Activated CD4-positive, alpha-beta T cell treated with anti-CD3 and anti-CD28 coated beads, Interleukin-2, Interleukin-6, amounts not matched to agents 100 ng/mL and 50 ng/mL, durations not matched to agents 16 hours and 8 hours (primary cell): ENCODE measurements at places on chromosomes 1 and 21.

GRCh38 chr1:84299536-84300170 is 1.9 kb upstream of the SAMD13 start:
- DNase-seq, result no peak

DNA sequence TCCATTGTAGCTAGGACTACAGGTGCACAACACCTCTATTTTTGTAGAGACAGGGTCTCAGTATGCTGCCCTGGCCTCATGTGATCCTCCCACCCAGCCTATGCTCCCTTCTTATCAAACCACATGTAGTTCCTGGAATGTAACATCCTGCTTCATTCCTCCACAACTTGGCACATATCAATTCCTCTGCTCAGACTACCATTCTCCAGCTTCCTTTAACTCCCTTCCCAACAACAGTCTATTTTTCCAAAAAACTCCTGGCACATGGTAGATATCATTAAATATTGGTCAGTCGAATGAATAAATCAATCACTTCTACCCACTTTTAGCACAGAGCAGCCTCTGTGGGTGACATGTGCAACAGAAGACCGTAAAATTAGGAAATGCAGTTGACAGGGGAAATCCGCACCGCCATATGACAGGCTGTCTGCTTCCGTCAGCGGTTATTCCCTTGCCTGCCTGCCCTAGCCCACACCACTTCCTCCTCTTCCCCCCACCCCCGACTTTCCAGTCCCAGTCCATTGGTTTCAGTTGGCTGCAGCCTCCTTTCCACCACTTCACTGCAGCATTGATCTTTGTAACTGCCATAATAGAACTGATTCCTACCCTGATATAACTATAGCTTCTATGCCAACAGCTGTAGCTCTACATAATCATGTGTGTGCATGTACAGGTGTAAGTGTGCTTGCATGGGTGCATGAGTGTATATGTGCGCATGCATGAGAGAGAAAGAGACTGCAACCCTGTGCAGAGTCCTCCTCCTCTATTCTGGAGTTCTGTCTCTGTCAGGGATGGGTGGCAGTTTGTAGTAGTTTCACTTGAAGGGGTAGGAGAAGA is 6.8 kb upstream of the AKR1A1 start:
- peak; percentile 85 for DNase-seq

GRCh38 chr1:53835491-53835890 is 2.6 kb downstream of the NDC1 start:
- no peak for DNase-seq

- peak; percentile 84 for DNase-seq
Observed at GRCh38 chr1:151993734-151994496, at the start of gene S100A10. Gene S100A10 (minus strand): TSS chr1:151993859. CDS start chr1:151986230, 7,629 bp downstream.

DNA sequence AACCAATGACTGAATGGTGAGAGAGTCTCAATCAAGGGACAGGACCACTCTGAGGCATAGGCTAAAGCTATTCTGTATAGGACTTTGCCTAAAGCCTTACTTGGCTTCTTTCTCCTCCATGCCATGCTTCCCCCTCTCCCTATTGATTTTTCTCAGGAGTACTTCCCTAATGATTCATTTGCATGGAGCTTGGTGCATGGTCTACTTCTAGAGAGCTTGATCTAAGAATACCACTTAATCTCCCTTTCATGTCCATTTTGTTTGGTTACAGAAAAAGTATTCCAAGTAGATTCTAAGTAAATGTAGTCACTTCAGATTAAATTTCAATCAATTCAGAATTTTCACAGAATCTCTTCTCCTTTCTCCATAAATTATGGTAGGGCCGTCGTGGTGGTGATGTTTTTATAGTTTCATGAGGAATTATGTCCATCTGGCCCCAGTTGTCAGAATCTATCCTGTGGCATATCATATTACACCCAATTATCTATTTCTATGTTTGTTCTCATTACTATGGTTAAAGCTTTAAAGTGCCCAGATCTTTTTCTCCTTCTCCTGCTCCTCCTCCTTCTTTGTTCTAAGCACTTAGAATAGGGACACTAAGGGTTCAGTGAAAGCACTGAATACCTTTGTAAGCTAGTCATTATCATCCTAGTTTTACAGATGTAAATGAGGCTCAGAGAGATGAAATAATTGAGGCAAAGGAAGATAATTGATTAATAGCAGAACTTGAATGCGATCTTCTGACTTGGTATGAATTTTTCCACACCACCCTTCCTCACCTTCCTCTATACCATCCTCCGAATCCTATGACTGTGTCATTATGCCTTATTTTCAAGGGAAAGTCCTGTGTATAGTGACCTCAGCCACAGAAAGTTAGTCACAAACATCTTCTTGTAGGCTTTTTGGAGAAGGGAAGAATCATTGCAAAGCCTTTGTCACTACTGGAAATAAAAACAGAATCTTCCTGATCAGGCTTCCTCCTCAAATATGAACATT is 85.6 kb upstream of the ZRANB2 start:
- no peak for DNase-seq

DNA sequence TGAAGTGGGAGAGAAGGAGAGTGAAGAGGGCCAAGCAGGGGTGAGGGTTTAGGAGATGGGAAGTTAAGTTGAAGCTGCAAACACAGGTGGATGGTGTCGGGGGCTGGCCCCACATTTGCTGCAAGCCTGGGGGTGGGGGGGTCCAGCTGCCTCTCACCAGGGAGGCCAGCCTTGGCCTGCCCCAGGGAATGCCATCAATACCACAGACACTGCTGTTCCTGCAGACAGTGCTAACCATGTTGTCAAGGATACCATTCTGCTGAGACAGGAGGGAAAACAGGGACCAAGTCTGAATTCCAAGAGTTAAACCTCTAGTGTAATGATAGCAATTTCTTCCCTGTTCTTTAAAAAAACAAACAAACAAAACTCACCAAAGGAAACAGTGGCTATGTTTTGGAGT is 8.0 kb downstream of the MECR start:
- no peak for DNase-seq

- DNase-seq, result no peak
Observed at GRCh38 chr1:89995598-89996449, 914 bp downstream of the ZNF326 start.

DNA sequence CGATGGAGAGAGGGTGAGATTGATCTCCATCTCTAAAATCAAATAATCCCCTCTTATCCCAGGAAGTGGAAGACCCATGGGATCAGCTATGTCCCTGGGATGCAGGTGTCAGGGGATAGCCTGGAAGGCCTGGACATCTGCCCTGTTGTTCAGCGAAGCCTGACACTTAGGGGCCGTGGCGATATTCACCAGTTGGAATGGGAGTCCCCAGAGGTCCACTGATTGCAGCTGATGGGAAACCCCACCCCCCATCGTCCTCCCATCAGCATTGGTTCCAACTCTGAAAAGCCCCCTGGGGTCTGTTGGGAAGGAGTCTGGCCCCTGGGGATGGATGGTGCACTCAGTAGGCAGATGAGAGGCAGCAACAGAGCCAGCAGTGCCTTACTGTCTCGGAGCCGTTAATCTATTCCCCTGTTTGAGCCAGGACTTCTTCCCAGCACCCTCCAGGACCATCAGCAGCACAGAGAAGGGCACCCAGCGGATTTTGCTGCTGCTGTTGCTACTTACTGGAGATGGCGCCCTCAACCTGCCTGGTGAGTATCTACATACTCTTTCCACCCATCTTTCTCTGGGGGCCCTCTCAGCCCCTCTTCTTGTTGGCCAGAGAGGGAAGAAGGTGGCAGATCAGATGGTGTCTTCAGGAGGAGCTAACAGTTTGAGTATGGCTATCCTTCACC is 13.4 kb downstream of the CATSPER4 start:
- no peak for DNase-seq

DNA sequence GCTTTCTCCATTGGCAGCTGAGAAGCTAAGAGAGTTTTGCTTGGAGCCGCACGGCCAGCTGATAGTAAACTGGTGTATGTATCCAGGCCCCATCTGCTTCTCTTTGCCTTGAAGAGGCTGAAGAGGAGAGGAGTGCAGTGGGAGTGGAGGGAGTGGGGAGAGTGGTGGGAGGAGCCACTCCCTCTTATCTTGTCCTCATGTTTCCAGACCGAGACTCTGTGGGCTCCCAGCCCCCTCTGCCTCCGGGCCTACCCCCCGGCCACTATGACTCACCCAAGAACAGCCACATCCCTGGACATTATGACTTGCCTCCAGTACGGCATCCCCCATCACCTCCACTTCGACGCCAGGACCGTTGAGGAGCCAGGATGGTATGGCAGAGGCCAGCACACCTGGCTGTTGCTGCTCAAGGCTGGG is 6.0 kb upstream of the LRRC71 start:
- no peak for DNase-seq

- DNase-seq, result no peak
Observed at GRCh38 chr1:209427277-209427676, 156.2 kb upstream of the CAMK1G start.

- DNase-seq, result no peak
Observed at GRCh38 chr1:91818713-91818975, 67.3 kb downstream of the TGFBR3 start.

- no peak for DNase-seq
Observed at GRCh38 chr1:225603538-225604354, 49.2 kb downstream of the ENAH start.

- DNase-seq, result no peak
Observed at GRCh38 chr1:79052829-79053449, 46.4 kb upstream of the ADGRL4 start.

- DNase-seq, result no peak
Observed at GRCh38 chr21:44752671-44753235, 41.4 kb upstream of the TSPEAR start.

DNA sequence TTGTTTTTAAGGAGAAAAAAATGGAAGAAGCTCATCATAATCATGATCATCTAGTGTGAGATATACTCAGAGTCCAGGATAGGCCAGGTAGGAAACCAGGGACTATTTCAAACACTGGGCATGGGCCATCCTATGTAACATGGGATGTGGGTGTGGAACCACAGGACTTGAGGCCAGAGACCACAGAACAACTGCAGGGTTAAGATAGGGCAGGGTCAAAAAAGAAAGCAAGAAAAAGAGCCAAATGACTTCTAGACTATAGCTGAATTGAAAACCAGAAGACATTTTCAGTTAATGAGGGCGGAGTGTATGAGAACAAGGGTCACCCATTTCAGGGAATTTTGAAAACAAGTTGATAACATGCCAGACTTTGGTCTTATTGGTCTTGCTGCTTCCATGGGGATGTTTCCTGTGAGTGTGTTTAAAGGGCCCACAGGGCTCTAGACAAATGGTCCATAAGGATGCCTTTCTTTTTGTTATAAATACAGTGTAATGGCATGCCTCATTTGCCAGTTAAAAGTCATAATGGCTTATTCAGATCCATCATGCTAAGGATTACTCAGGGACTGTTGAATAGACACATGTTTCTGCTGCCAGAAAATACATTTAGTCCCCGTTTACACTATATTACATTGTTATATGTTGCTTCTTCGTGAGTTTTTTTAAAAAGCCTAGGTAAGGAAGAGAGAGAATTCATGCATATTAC is 182.0 kb upstream of the C21orf91 start:
- no peak for DNase-seq

- no peak for DNase-seq
Observed at GRCh38 chr1:169060919-169061639, 45.4 kb upstream of the ATP1B1 start.

DNA sequence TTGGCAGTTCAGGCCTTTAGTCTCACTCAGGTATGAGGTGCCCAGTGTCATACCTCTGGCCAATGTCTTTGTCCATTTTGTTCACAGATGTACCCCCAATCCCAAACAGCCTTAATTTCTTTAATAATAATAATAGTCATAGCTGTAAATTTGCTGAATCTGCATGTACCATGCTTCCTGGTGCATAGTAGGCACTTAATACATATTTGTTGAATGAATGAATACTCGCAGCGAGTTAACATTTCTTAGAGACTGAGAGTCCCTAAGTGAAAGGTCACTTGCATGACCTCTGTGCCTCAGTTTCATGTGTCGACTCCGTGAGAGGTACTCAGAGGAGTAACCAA is 12.5 kb downstream of the ALPL start:
- DNase-seq, result no peak

- no peak for DNase-seq
Observed at GRCh38 chr1:15063783-15064182, 89.8 kb upstream of the TMEM51 start.

GRCh38 chr1:169326956-169327268 is 40.7 kb downstream of the NME7 start:
- peak; percentile 52 for DNase-seq

- DNase-seq, result no peak
Observed at GRCh38 chr1:18630511-18631495, at the start of gene PAX7. Gene PAX7 (plus strand): TSS chr1:18630846. CDS start chr1:18631604, 758 bp downstream.

DNA sequence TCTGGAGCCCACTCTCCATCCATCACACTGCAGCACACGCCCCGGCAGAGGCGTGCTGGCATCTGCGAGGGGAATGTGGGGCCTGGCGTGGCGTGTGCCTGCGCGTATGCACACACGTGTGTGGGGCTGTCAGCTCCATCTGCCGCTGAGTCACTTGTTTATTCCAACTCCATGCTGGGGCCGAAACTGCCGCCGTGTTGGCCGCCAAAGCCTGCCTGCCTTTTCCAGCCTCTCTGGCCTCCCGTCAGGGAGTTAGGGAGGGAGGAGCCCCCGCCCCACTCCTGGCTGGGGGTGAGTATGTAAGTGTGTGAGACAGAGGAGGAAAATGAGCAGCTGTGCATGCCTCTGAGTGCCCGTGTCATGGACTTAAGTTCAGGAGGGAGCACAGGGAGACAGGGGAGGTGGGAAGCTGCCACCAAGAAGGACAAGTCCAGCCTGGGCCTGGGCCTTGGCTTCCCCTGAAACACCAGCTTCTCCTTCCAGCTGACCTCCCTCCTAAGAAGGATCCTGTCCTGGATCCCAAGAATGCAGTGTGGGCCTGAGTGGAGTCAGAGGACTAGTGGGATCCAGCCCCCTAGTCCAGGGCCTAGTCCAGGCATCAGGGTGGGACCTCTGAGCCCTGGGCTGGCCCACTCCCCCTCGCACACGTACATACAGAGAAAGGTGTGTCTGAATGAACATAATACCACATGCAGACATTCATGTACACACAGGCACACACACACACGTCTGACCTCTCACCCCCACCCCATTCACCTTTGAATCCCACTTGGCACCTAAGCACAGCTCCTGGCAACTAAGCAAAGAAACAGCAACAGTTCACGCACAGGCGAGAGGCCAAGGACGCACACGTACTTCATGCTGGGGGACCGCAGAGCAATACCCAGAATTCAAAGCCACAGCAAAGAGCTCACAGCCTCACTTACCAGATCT is 24.7 kb downstream of the MEF2D start:
- no peak for DNase-seq

- DNase-seq, result peak; percentile 83
Observed at GRCh38 chr1:8848663-8849386, 29.7 kb downstream of the ENO1 start.

DNA sequence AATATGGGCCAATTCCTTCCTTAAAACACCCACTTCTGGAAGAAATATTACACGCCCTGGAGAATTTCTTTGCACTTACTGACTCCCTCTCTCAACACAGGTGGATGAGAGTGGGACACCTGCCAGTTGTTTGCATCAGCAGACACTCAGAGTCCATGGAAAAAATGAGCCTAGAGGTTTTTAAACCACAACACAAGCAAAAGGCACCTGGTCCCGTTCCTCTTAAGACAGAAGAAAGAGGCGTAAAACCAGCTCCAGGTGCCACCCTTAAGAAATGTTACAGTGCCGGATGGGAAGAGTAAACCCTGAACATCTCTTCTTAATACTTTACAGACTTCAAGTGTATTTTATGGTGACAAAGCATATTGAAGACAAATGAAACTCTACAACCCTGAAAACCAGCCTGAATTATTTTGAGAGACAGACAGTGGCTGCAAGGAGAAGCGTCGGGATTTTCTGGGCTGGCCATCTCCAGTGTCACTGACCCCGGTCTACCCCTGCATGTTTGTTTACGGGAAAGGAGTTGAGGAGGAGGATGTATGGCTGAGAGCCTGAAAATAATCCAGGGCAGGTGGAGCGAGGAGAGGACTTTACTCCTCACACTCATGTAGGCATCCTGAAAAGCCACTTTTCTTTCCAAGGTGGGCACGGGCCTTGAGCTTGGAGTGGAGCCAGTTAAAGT is 7.8 kb upstream of the RIPK4 start:
- no peak for DNase-seq
